Uterus (tissue), 4 donors: ENCODE measurements at places on chromosomes 16 and 17. TPM values are rescaled to one million over a fixed set of nuclear protein-coding genes. Genes with fewer than 3 reads are reported as not detected.
A peak's percentile ranks its signal among the peaks of the same experiment; 100 is the strongest.

KRT12 gene
- not detected for total RNA-seq

EEF2K gene
- 36.0 TPM for total RNA-seq

ACSM5 gene
- 2.0 TPM for total RNA-seq

EMP2 gene
- total RNA-seq = 16.4 TPM

SLC16A11 gene
- total RNA-seq = 10.0 TPM

MYH2 gene
- 0.35 TPM for total RNA-seq

ENPP7 gene
- not detected for total RNA-seq

- DNase-seq = no peak
- H3K4me3 ChIP-seq = no peak overlapping the region
- H3K27ac ChIP-seq = no peak overlapping the region
- no peaks in the 10 kb centered on the region for H3K27me3 ChIP-seq
- no peaks in the 10 kb centered on the region for H3K4me1 ChIP-seq
Measured at GRCh38 chr16:66299349-66299748, 67.1 kb upstream of the CDH5 start.

- no peaks in the 10 kb centered on the region for H3K4me1 ChIP-seq
- H3K27ac ChIP-seq = no peak overlapping the region
- no peaks in the 10 kb centered on the region for H3K36me3 ChIP-seq
- H3K4me3 ChIP-seq = no peak overlapping the region
- no peak for DNase-seq
- H3K27me3 ChIP-seq = no peaks in the 10 kb centered on the region
Measured at GRCh38 chr17:69287168-69287567, 39.8 kb downstream of the ABCA5 start.

DNA sequence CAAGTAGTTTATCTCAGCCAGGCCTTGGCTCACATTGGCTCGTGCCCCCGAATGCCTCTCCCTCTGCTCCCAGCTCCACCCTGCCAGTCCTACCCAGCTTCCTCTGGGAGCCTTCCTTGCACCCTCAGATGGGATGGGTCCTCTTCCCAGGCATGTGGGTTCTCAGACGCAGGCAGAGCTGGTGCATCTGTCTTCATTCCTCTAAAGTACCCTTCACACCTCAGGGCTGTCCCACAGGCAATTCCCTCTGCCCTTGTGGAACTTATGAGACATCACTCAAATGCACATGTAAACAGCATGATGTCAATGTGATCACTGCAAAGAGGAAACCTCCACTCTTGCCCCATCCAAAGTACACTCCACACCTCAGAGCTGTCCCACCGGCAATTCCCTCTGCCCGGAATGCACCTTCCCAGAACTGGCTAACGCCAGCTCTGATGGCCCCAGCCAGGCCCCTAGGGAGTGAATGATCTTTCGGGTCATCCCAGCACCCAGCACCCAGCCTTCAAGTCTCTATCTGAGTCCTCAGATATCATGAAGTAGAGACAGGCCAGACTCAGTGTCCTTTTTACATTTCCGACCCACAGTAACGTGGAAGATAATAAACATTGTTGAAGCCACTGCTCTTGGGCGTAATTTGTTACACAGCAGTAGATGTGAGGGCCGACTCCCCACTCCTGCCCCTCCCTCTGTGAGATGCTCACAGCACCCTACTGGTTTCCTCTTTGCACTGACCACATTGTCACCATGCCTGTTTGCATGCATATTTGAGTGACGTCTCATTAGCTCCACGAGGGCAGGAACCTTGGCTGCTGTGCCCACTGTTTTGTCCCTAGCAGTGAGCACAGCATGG, 85.4 kb downstream of the N4BP1 start:
- no peak for DNase-seq
- no peaks in the 10 kb centered on the region for H3K27me3 ChIP-seq
- H3K4me3 ChIP-seq = no peak overlapping the region
- no peaks in the 10 kb centered on the region for H3K36me3 ChIP-seq
- no peak overlapping the region for H3K27ac ChIP-seq

DNA sequence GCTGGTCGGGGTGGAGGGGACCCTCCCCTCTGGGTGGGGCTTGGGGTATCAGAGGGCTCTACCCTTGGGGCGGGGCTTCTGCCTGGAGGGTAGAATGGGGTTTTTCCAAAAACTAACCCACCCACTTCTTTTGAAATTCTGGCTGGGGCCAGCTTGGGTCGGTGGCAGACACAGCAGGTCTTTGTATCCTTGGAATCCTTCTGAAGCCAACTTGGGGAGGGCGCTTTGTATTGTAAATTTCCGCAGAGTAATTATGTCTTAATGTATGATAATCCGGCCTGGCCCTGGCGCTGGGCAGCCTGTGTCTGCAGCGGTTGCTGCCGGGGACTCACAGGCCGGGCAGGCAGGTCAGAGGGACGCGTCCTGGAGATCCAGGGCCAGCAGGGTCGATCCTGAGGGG, 33.9 kb upstream of the GSE1 start:
- H3K4me1 ChIP-seq = no peaks in the 10 kb centered on the region
- H3K4me3 ChIP-seq = no peak overlapping the region
- no peaks in the 10 kb centered on the region for H3K36me3 ChIP-seq
- DNase-seq = no peak
- no peaks in the 10 kb centered on the region for H3K27me3 ChIP-seq
- H3K27ac ChIP-seq = no peak overlapping the region

DNA sequence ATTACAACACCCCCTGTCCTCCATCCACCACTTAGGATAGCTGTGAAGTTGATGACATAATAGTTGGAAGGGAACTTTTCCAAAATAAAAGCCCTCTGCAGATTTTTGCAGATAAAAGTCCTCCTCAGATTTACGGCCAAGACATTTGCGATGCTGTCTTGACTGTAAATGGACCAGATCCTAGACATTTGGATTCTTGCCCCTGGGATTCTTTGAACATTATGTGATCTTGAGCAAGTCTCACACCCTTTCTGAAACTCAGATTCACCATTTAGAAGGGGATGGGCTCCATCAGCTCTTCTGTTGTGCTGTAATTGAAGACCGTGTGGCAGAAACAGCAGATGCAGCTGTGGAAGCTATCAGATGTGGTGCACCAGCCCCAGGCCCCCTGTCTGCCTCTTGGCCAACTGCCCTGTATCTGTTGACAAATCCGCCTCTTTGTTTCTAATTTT, 153.9 kb upstream of the CACNG3 start:
- H3K27me3 ChIP-seq = no peaks in the 10 kb centered on the region
- H3K4me1 ChIP-seq = no peaks in the 10 kb centered on the region
- H3K36me3 ChIP-seq = no peaks in the 10 kb centered on the region

DNA sequence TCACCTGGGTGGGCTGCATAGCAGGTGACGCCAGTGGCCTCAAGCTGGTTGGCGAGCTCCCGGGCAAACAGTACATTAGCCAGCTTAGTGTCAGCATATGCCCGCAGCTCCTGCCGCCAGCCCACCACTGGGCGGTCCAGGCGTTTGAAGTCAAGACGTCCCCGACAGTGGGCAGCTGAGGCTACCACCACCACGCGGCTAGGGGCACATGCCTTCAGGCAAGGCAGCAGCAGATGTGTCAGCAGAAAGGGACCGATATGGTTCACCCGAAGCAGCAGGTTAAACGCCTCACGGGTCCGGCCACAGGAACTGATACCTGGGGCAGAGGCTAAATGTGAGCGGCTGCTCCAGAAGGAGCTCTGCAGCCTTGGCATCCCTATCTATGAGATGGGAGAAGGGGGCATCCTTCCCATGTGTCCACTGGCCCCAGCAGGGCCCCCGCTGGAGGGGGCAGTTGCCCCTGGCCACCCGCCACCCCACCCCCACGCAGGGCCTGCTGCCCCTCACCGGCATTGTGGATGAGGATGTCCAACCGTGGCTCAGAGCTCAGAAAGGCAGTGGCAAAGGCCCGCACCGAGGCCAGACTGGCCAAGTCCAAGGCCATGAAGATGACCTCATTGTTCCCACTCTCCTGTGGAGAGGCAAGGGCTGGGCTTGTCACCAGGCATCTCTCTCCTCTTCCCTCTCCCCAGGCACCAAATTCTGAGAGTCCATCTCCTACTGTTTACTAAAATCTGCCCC, 1.7 kb downstream of the DHRS13 start:
- no peaks in the 10 kb centered on the region for H3K27me3 ChIP-seq
- DNase-seq = no peak
- H3K27ac ChIP-seq = no peak overlapping the region
- H3K4me1 ChIP-seq = peaks cover 16% of the 10 kb centered on the region
- no peak overlapping the region for H3K4me3 ChIP-seq
- no peaks in the 10 kb centered on the region for H3K36me3 ChIP-seq

GRCh38 chr17:81961087-81961511, at the start of gene NOTUM:
NOTUM (minus strand) TSS chr17:81961187; CDS start chr17:81960909, 278 bp downstream.
- peaks cover 20% of the 10 kb centered on the region for H3K4me1 ChIP-seq
- H3K27me3 ChIP-seq = peaks cover 20% of the 10 kb centered on the region
- H3K4me3 ChIP-seq = peak within 1 kb of the TSS; percentile 29
